ENCODE measurements at places on chromosomes 4 and X. TPM values are rescaled to one million over a fixed set of nuclear protein-coding genes. Genes with fewer than 3 reads are reported as not detected.

GRCh38 chrX:73913580-73913979 is 350.6 kb downstream of the CHIC1 start:
- H3K27ac ChIP-seq: no peak overlapping the region
- no peaks in the 10 kb centered on the region for H3K4me1 ChIP-seq
- no peak for DNase-seq
- H3K36me3 ChIP-seq: no peaks in the 10 kb centered on the region
- no peaks in the 10 kb centered on the region for H3K27me3 ChIP-seq

The CLNK gene
- total RNA-seq: not detected

The PAGE3 gene
- not detected for total RNA-seq

The GAGE1 gene
- total RNA-seq: not detected

DNA sequence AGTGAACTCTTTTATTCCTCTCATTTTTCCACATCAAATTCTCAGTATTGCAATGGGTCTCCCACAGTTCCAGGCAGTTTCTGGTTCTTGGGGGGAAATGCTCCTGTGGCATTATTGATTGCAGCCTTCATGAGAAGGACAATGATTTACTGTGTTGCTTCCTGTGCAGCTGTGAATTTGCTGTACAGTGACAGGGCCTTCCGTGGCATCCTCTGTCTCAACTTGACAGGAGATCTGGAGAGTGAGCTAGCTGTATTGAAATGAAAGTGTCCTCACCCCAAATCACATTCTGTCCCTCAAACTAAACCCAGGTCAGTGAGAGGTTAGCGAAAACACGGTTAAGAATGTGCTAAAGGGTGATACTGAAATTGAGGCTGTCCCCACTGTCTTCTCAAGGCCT is 77.1 kb upstream of the ATOH1 start:
- no peak overlapping the region for H3K4me3 ChIP-seq
- H3K36me3 ChIP-seq: no peaks in the 10 kb centered on the region
- H3K27me3 ChIP-seq: peaks cover 2% of the 10 kb centered on the region
- no peak overlapping the region for H3K27ac ChIP-seq
- no peak for DNase-seq

The PABPC5 gene
- total RNA-seq: 0.91 TPM

DNA sequence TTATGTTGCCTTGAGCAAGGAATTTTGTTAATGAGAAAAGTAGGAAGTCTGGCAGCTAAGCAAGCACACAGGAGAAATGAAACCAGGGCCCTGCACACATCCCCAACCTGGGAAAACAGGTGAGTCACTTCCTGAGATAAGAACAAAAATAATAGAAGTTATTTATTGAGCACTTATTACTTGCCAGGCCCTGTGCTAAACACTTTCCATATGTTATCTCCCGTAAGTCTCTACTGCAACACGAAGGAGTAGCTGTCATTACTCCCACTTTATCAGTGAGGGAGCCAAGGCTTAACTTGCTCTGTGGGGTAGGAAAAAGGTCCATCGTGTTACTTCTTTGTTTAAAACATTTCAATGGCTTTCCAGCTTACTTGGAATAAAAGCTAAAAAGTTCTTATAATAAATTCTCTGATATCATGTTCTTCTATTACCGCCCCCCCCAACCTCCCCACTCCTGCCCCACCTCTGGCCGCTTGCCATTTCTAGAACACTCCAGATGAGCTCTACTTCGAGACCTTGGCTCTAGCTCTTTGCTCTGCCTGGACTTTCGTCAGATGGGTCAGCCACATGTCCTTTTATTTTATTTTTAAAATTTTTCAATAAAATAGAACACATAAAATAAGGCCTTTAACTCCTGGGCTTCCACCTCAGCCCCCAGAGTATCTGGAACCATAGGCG is 36.3 kb upstream of the PLAC8 start:
- no peaks in the 10 kb centered on the region for H3K4me1 ChIP-seq
- H3K4me3 ChIP-seq: no peak overlapping the region
- no peaks in the 10 kb centered on the region for H3K36me3 ChIP-seq
- no peaks in the 10 kb centered on the region for H3K27me3 ChIP-seq
- H3K27ac ChIP-seq: peak overlapping the region; percentile 5

The SORBS2 gene
- total RNA-seq: 1,282 TPM

GRCh38 chrX:103063191-103063845 is 653 bp downstream of the BEX1 start:
- peak overlapping the region; percentile 54 for H3K4me3 ChIP-seq
- no peaks in the 10 kb centered on the region for H3K4me1 ChIP-seq
- peaks cover 7% of the 10 kb centered on the region for H3K27me3 ChIP-seq

The AFM gene
- not detected for total RNA-seq

The KLKB1 gene
- total RNA-seq: 0.74 TPM

DNA sequence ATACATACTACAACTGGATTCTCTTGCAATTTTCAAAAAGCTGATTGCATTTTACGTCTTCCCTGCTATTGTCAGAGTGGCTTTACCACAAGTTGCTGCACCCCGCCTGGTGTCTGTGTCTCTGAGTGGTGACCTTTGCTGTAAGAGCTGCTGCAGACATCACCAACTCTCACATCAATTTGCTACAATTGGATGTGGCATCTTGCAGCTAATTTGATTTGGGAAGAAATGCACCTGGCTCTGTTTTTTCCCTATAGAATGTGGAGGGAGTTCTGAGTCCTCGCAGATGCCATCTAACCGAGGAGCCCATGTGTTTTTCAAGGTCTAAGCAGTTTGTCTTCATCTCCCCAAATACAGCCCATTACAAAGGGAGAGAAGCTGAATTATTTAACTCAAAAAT is 73.8 kb upstream of the PHOX2B start:
- H3K27me3 ChIP-seq: peaks cover 90% of the 10 kb centered on the region
- DNase-seq: no peak
- H3K4me1 ChIP-seq: no peaks in the 10 kb centered on the region
- no peaks in the 10 kb centered on the region for H3K36me3 ChIP-seq
- H3K4me3 ChIP-seq: no peak overlapping the region

DNA sequence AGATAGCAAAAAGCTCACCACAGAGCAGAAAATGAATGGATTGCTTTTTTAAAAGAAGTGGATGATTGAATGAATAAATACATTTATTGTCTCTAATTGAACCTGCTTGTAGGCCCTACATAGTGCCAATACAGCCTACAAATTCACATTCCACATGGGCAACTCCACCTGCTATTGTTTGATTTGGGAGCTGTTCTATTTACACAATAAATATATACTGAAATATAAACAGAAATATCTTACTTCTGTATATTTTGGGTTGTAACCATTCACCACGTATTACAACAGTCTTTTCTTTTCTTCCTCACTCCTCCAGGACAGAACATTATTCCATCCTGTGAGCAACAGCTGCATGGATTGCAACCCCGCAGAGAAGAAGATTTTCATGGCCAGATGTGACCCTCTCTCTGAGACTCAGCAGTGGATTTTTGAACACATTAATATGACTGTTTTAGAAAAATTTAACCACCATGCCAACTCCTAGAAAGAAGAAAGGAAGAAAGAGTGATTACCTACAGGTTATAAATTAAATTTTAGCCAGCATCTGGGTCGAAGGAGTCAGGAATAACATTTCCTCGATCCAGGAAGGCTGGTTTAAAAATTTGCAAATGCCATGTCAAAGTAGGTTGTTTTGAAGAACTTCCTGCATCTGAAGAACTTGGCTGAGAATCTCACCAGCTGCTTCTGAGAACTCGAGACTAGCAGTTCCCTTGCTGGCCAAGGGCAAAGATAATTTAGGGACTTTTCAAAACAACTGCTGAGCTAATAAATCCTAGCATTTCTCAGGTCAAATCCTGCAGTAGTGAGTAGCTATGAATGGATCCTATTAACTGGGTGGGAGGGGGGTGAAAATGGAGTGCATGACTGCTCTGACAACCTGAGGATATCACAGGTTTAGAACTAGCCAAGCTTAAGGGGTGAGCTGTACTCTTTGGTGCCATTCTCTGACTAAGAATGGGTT is 128.7 kb upstream of the GALNT7 start:
- H3K27me3 ChIP-seq: no peaks in the 10 kb centered on the region
- no peak for DNase-seq
- H3K36me3 ChIP-seq: no peaks in the 10 kb centered on the region
- no peak overlapping the region for H3K4me3 ChIP-seq

- DNase-seq: no peak
- no peaks in the 10 kb centered on the region for H3K36me3 ChIP-seq
- H3K27ac ChIP-seq: no peak overlapping the region
- H3K4me1 ChIP-seq: peaks cover 8% of the 10 kb centered on the region
- H3K4me3 ChIP-seq: no peak overlapping the region
Measured at GRCh38 chr4:74608151-74608949, 163.4 kb downstream of the AREG start.

- H3K4me3 ChIP-seq: no peak overlapping the region
- DNase-seq: no peak
- no peak overlapping the region for H3K27ac ChIP-seq
- peaks cover 15% of the 10 kb centered on the region for H3K4me1 ChIP-seq
- peaks cover 15% of the 10 kb centered on the region for H3K36me3 ChIP-seq
- no peaks in the 10 kb centered on the region for H3K27me3 ChIP-seq
Measured at GRCh38 chrX:47189906-47190305, 3.7 kb upstream of the UBA1 start.

- H3K4me1 ChIP-seq: no peaks in the 10 kb centered on the region
- no peaks in the 10 kb centered on the region for H3K36me3 ChIP-seq
- no peak for DNase-seq
- no peaks in the 10 kb centered on the region for H3K27me3 ChIP-seq
- no peak overlapping the region for H3K27ac ChIP-seq
- peak overlapping the region; percentile 55 for H3K4me3 ChIP-seq
Measured at GRCh38 chrX:57821703-57822387, 88.4 kb downstream of the ZXDA start.

DNA sequence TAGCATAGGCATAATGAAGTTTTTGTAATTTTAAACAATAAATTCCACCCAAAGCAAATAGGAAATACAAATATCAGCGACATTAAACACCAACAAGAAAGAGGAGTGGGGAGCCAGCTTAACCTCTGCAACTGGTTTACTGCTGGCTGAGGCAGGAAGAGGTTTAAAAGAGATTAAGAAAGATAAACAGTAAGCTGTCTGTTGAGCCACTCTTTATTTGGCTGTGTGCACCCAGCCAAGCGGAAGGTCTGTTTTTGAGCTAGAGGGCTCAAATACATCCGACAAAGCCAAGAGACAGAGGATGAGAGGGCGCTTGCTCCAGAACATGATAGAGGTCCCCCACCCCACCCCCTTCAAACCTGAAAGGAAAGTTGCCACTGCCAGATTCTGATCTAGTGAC is 191.4 kb downstream of the MGST2 start:
- no peak for DNase-seq
- no peak overlapping the region for H3K4me3 ChIP-seq
- H3K27me3 ChIP-seq: no peaks in the 10 kb centered on the region
- no peaks in the 10 kb centered on the region for H3K4me1 ChIP-seq
- no peak overlapping the region for H3K27ac ChIP-seq
- H3K36me3 ChIP-seq: no peaks in the 10 kb centered on the region

The INTS6L gene
- total RNA-seq: 2.3 TPM

The TMPRSS11F gene
- not detected for total RNA-seq

GRCh38 chr4:182808673-182809416 is 108.3 kb downstream of the DCTD start:
- H3K4me3 ChIP-seq: no peak overlapping the region
- H3K27me3 ChIP-seq: peaks cover 19% of the 10 kb centered on the region
- DNase-seq: no peak
- H3K27ac ChIP-seq: no peak overlapping the region
- H3K36me3 ChIP-seq: no peaks in the 10 kb centered on the region

The ATP8A1 gene
- total RNA-seq: 19.2 TPM

DNA sequence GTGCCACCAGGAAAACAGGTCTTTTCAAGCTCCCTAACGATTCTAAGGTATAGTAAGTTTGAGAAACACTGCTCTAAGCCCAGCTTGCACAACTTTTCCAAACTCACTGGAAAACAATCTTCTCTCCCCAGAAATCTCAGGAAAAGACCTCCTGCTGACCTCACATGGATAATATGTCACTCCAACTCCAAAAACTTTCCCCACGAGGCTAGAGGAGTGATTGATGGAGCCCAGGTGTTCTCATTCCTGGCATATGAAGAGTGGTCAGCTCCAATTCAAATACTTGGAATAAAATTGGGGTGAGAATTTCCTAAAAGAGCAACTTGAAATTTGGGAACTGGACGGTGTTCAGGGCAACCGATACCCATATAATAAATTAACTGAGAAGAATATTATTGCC is 299.9 kb downstream of the PPP4R3C start:
- no peak overlapping the region for H3K4me3 ChIP-seq
- no peak for DNase-seq
- H3K36me3 ChIP-seq: no peaks in the 10 kb centered on the region
- no peak overlapping the region for H3K27ac ChIP-seq
- no peaks in the 10 kb centered on the region for H3K4me1 ChIP-seq

- peaks cover 18% of the 10 kb centered on the region for H3K27me3 ChIP-seq
- no peak overlapping the region for H3K27ac ChIP-seq
- no peak for DNase-seq
Measured at GRCh38 chrX:20116087-20116576, 575 bp downstream of the MAP7D2 start.

DNA sequence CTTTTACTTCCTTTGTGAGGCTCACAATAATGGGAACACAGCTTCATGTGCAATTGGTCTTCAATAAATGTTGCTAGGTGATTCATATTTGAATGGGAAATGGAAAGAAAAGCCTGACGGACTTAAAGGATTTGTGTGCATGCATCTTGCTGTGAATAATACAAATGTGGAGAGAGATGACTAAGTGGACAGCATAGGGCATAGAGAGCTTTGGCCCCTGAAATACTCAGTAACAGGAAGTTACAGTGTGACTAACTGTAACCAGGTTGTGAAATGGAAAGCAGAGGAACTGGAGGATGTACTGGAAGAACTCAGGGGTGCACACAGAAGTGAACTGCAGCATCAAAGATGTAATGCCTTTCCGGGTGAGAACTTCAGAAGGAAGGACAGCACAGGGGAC is 206.7 kb downstream of the MGST2 start:
- no peak for DNase-seq
- no peaks in the 10 kb centered on the region for H3K27me3 ChIP-seq
- peaks cover 8% of the 10 kb centered on the region for H3K4me1 ChIP-seq
- no peak overlapping the region for H3K4me3 ChIP-seq

DNA sequence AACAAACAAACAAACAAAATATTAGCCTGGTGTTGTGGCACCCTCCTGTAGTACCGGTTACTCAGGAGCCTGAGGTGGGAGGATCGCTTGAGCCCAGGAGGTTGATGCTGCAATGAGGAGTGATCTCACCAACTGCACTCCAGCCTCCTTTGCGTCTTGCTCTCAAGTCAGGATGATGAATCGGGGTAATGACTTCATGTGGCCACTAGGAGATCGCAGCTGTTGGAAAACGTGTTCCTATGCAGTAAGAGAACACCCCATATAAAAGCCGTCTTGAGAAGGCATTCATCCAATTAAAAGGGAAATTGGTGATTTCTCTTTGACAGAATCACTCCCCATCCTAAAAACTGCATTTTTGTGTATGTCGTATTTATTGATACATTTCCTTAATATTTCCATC is 6.9 kb downstream of the CCNB3 start:
- no peak for DNase-seq
- no peaks in the 10 kb centered on the region for H3K27me3 ChIP-seq
- no peaks in the 10 kb centered on the region for H3K4me1 ChIP-seq
- no peak overlapping the region for H3K4me3 ChIP-seq
- H3K27ac ChIP-seq: no peak overlapping the region

DNA sequence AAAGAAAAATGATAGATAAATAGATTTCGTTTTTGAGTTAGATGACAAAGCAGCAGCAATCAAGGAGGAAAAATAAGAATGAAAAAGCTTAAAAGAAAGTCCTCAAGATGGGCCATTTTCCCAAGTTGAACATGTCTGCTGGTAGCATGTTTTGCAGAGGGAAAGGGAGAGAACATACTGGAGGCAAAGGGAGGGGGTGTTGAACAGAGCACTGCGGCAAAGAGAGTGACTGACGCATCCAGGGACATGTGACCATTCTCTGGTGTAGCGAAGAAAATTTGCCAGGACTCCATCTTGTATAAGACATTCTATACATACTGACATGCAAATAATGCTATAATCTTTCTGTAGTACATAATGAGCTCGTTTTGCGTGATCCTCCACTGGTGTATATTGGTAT is 1.2 kb downstream of the LINC00632 start:
- no peak for DNase-seq
- no peaks in the 10 kb centered on the region for H3K27me3 ChIP-seq
- H3K36me3 ChIP-seq: no peaks in the 10 kb centered on the region
